ENCODE measurements at places on chromosomes 11 and 22. TPM values are rescaled to one million over a fixed set of nuclear protein-coding genes. Genes with fewer than 3 reads are reported as not detected.
A peak's percentile ranks its signal among the peaks of the same experiment; 100 is the strongest.

Gene THY1
- total RNA-seq: 88.9 TPM

DNA sequence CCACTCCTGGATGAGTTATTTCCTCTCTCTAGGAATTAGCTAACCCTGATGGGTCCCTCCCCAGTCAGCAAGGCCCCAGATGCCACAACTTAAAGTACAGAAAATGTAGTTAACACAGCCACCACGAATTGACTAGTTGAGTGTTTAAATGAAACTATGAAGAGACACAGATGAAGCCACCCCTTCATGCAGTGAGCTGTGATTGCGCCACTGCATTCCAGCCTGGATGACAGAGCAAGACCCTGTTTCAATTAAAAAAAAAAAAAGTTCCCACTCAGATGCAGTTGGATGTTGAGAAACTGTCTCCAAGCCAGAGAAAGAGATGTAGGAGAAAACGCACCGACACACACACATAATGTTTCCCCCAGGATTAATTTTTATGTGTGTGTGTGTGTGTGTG is 53.3 kb downstream of the SCN3B start:
- H3K4me1 ChIP-seq: no peaks in the 10 kb centered on the region
- H3K36me3 ChIP-seq: no peaks in the 10 kb centered on the region
- no peaks in the 10 kb centered on the region for H3K27me3 ChIP-seq
- DNase-seq: no peak
- H3K27ac ChIP-seq: no peak overlapping the region

DNA sequence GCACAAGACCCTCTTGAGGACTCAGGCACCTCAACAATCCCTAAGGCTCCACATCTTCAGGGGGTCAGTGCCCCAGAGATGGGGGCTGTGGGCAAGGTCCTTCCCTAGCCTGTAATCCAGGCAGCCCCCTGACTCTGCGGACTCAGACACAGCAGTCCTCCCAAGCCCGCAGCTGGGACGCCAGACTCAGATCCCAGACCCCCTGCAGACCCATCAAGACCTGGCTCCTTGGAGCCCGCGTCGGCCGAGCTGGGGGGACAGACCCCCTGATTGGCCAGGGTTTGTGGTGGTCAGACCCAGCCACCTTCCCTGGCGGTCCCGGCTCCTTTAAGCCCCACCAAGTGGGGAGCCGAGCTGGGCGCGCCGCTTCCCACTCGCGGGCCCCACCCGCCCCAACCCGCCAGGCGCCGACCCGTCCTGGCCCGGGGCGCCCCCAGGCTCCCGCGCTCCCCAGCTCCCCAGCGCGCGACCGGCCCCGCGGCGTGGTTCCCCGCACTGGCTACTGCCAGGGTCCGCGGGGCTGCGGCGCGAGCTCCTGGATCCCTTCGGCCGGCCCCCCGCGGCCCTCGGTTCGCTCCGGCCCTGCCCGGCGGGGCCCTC is 458 bp downstream of the OSBPL5 start:
- H3K27ac ChIP-seq: peak overlapping the region; percentile 80
- peak overlapping the region; percentile 68 for H3K4me3 ChIP-seq
- H3K27me3 ChIP-seq: no peaks in the 10 kb centered on the region
- H3K4me1 ChIP-seq: peaks cover 25% of the 10 kb centered on the region

DNA sequence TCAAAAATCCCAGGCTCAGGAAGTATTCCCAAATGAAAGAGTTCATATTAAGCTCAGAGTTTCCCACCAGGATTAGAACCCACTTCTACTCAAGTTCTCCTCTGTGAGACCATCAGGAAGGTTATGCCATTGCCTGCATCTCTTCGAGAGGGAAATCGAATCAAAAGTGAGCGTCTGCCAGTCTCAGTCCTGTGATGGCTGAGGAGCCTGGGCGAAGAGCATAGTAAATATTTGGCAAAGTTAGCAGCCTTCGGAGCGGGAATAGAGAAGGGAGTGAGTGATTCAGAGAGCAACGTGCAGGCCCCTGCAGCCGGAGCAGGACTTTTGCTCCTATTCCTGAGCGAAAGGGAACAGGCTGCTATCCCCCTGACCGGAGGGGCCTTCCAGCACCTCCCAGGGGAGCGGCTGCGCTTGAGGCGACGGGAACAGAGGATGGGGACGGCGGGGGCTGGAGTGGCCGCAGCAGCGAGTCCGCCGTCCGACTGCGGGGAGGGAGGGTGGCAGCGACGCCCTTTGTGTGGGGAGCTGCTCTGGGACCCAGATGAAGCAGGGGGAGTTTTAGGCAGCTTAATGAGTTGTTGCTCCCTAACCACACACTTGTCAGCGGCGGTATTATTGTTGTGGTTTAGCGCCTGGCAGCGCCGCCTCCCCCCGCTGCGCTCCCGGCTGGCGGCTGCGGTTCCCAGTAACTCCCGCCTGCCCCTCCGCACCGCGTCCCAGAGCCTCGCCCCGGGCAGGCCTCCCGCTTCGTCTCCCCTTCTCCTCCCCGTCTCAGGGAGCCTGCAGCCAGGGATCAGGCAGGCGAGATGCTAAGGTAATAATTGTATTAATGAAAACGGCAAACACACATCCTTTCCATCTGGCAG is 21.7 kb upstream of the NRGN start:
- peak overlapping the region; percentile 30 for H3K27ac ChIP-seq
- peaks cover 12% of the 10 kb centered on the region for H3K4me1 ChIP-seq
- H3K4me3 ChIP-seq: peak overlapping the region; percentile 30

GRCh38 chr11:83102834-83103233 is 31.1 kb upstream of the RAB30 start:
- no peak overlapping the region for H3K27ac ChIP-seq
- H3K36me3 ChIP-seq: no peaks in the 10 kb centered on the region
- H3K4me3 ChIP-seq: no peak overlapping the region
- H3K27me3 ChIP-seq: no peaks in the 10 kb centered on the region

DNA sequence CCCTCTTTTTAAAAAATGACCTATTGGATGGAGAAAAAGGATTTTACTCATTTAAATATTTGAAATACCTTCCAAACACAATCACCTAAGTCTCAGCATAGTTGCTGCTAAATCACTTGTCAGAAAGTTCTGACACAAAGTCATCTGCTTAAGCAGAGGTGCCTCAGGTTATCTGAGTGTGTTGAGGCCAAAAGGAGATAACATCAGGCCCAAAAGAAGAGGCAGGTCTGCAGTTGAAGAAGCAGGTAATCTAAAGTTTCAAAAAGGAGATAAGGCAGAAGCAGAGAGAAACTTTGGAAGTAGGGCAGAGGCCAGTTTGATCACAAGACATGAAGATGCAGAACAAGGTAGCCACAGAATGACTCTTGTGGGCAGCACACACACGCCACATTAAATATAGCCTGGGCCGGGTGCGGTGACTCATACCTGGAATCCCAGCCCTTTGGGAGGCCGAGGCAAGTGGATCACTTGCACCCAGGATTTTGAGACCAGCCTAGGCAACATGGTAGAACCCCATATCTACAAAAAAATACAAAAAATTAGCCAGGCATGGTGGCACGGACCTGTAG is 175.7 kb upstream of the API5 start:
- no peaks in the 10 kb centered on the region for H3K4me1 ChIP-seq
- H3K27me3 ChIP-seq: no peaks in the 10 kb centered on the region
- no peak overlapping the region for H3K27ac ChIP-seq
- DNase-seq: no peak
- no peak overlapping the region for H3K4me3 ChIP-seq
- no peaks in the 10 kb centered on the region for H3K36me3 ChIP-seq

DNA sequence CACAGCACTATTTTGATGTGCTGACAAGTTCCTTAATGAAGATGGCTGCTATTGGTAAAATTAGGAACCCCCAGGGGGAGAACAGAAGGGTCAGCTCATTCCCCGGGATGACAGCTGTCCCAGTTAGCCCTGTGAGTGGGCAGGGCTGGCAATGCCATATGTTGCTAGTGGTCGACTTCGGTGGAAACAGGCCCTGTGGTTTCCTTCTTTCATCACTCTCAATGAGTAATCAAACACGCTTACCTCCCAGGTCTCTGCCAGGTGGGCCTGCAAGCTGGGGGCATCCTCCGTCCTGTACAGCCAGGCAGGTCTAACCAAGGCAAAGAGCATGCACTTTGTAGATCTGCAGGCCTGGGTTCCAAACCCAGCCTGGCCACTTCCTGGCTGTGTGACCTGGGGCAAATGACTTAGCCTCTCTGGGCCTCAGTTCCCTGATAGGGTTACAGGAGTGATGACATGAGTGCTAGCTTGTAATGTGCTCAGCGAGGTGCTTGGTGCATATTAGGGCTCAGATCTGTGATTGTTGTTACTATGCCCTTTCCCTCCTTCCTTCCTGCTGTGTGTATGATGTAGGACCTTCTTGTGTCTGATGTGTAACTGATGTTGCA is 85.2 kb downstream of the TSPAN18 start:
- no peaks in the 10 kb centered on the region for H3K36me3 ChIP-seq
- no peak for DNase-seq
- H3K27me3 ChIP-seq: no peaks in the 10 kb centered on the region
- no peaks in the 10 kb centered on the region for H3K4me1 ChIP-seq

All from uterus (tissue), 4 donors.